ENCODE measurements at places on chromosomes 6 and 20. TPM values are rescaled to one million over a fixed set of nuclear protein-coding genes. Genes with fewer than 3 reads are reported as not detected.

DNA sequence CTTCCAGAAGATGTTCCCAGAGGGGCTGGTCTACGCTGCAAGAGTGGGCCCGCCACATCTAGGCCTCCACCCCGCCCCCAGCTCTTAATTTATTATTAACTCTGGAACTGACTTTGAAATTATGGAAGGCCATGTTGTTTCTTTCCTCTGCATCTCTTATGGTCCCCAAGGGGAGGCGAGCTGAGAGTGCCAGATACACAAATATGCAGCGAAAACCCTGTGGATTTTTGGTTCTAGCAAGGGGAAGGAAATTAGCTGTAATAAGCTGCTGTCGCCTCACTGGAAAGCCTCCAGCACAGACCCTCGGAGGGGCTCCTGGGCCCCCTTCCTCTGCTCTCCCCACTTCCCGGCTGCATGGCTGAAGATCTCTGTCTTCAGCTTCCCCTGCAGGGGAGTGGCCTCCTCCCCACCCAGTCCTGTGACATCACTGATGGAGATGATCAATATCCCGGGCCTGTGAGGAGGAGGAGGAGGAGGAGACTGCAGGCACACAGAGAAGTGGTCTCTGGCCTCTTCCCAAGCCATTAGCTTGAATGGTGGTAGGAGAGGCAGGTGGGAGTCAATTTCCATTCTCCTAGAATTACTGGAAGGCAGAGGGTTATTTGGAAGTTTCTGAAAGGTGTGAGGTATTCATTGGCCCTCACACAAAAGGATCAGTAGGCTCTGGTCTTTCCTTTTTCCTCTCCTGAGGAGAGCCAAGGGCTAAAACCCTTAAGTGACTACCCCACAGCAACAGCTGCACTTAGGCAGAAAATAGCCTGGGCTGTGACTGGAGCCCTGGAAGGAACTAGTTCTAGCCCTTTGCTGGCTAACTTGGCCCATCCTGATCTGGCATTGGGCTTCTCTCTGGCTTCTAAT lies 39.7 kb upstream of the CCDC167 start:
- no peak for DNase-seq

DNA sequence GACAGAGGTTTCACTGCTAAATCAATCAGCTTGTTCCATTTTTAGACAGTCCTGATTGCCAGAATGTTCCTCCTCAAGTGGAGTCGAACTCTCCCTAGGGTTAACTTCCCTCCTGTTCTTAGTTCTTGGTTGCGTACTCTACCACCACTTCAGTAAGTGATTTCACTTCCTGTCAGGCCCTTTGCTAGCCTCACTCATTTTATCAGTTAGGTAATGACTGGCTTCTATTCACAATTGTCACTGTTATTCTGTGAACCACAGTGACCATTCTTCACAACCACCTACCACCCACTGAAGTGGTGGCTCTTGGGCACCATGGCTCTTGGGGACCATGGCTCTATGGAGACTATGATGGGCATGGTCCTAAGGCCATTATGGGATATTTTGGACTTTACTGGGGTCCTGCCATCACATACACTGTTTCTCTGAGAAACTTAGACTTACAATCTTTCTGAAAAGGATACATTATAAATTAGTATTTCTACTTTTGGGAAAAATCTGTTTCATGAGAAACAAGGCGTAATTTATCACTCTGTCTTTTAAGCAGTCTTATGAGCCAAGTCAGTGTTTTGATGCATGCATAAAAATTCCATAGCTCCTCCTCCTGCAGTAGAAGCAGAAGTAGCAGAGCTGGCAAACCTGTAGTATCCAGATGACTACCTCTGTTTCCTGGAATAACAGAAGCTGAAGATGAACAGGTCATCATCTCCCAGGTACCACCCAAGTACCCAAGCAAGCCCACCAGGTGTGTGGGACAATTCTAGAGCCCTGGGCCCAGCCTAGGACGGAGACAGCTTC lies 66.3 kb downstream of the ATXN1 start:
- no peak for DNase-seq

DNA sequence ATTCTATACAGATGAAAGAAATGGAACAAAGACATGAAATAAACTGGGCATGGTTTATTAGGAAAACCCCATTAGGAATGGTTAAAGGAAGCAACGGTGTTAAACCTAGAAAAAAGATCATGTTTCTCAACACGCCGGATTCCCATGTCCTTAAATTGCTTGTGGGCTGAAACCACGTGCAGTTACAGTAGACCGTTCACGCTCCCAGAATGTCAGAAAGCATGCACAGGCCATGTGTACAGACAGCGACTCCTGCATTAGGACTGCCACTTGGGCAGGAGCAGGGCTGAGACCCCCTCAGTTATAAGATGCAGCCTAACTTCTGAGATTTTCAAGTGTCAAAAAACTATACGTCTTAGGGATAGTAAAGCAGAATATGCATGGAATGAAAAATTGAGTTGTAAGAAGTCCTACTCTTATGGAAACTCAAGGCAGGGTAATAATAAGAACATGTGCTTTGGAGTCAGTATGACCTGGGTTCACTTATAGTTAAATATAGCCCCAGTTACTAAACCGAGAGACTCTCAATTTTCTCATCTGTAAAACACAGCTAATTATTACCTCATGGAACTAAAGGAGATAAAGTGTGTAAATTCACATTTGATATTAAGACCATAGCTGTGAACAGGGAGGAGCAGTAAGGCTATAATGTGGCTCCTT lies 174.0 kb upstream of the UST start:
- DNase-seq: no peak

BHLHE23 gene
- total RNA-seq: not detected

DNA sequence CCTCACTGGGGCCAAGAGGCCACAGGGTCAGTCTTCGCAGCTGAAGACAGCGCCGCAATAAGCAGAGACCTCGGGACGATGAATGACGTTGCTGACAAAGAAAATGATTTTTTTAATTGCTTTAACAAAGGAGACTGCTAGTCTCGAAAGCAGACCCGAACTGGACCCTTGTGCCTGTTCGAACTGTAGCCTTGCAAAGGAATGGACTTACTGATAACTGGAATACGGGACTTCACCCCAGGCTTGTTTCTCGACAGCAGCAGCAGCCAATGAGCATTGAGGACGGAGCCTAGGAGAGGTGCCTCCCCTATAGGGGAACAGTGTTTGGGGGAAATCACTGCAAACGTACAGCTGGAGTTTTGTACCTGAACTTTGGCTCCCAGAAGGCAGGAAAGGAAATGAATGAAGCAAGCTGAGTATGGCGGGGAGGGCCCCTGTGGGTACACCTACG lies 1.3 kb upstream of the TAF4 start:
- no peak for DNase-seq

POM121L2 gene
- not detected for total RNA-seq
